ENCODE measurements at places on chromosomes 5 and 9.

GRCh38 chr5:135239453-135240282 is 159.4 kb downstream of the MACROH2A1 start:
- no peak for DNase-seq

DNA sequence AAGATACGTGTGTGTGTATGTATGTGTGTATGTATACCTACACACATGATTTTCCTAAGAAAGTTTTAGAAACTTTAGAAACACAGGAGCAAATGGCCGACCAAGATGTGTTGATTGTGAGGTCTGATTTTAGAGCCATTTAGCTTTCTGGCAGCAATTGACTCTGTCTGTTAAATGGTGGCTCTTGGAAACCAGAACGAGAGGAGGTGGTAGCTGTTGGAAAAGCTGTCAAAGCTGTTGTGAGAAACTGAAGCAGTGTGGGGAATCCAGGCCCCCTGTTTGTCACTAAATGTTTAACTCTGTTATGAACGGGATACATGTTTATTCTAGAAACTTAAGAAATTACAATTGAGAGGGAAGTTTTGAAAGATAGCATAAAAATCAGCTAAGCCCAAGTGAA is 91.4 kb downstream of the GOLPH3 start:
- no peak for DNase-seq

GRCh38 chr5:677131-678101 is 15.7 kb downstream of the TPPP start:
- DNase-seq, result no peak

GRCh38 chr5:14063691-14064090 is 79.5 kb upstream of the TRIO start:
- no peak for DNase-seq

DNA sequence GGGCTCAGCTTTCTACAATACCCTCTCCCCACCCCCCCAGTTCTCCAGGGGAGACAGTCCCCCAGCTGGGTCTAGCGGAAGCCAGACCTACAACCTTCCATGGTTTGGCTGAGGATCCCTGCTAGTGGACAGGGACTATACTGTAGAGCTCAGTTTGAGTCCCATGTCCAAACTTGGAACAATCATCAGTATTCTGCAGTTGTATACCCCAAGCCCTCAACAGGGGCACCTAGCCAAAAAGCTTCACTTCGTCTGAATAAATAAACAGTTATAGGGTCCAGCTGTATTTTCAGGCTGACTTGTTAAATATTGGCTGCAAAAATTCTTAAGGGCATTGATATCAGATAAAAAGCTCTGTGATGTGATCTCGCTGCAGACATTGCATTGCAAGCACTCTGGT is 15.4 kb upstream of the C9 start:
- DNase-seq, result no peak

- no peak for DNase-seq
Measured at GRCh38 chr5:133259199-133259997, 207.6 kb downstream of the HSPA4 start.
